ENCODE measurements at places on chromosomes 4 and X. TPM values are rescaled to one million over a fixed set of nuclear protein-coding genes. Genes with fewer than 3 reads are reported as not detected.

- DNase-seq: no peak
These were observed 139.2 kb upstream of the RBPJ start for GRCh38 chr4:26181616-26182015.

Gene CLGN
- polyA plus RNA-seq: 2.7 TPM

DNA sequence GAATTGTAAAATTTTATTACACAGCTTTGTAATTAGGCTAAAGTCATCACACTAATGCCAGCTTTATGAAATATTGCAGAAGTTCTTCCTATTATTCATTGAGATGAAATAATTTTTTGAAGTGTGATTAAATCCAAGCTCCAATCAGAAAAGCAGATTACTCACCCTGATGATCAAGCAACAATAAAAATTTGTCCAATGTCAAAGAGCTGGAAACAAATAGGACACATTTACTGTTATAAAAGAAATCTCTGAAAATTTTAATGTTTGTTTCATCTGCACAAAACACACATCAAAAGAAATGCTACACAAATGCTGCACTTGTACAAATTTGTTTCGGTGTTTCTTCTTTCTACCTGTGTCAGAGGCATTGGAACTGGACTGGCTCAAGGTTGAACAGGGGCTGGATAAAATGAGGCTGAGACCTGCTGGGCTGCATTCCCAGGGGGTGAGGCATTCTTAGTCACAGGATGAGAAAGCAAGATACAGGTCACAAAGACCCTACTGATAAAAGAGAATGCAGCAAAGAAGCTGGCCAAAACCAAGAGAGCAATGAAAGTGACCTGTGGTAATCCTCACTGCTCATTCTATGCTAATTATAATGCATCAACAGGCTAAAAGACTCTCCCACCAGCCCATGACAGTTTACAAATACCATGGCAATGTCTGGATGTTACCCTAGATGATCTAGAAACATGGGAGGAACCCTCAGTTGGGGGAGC is 78.3 kb downstream of the GASK1B start:
- DNase-seq: peak; percentile 3

Gene CHM
- 14.7 TPM for polyA plus RNA-seq

DNA sequence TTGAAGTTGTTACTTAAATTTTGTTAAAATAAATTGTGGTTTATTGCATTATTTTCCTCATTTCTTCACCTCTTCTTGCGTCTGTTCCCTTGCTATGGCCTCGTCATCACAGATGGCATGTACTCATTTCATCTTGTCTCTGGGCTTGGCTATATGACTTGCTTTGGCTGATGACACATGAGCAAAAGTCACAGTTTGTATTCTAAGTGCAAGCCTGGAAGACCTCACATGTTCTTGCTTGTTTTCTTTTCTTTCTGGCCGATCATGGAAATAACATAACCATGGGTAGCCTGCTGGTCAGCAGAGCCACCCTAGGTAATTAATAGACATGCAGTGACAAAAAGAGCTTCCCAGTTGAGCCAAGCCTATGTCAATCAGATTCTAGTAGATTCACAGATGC is 527.9 kb downstream of the SPRY1 start:
- DNase-seq: no peak

GRCh38 chrX:133033010-133033409 is 63.9 kb downstream of the USP26 start:
- DNase-seq: no peak

- peak; percentile 52 for DNase-seq
These were observed 10.6 kb upstream of the PYURF start for GRCh38 chr4:88533937-88534750.

DNA sequence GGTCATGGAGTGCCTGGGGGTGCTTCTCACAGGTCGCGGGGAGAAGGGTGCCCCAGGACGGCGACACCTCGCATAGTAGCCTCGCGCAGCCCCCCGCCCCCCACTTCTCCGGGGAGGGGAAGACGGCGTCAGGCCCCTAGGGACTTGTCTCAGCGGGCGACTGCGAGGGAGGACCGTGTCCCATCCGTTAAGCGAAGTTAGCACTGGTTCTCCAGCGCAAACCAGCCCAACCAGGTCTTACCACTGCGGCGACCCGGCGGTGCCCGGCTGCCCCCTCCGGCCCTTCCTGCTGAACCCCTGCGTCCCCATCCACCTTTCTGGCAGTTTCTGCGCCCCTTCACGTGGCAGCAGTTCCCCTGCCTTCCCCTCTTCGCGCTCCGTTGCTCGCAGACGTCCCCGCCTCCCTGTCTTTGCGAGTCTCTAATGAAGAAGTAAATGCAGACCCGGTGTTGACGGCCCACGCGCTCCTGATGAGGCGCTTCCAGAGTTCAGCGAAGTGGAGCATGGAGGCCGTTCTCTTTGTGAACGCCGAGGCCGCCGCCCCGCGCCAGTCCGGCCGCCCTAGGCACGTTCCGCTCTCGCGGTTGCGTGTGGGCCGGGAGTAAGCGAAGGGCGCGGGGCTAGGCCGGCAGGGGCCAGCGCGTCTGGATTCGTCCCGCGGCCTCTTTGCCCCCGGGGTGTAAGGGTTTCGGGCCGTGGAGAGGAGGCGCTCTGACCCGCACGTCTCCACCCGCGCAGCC is 3.0 kb downstream of the SLIT2 start:
- DNase-seq: no peak

- no peak for DNase-seq
These were observed 24.4 kb downstream of the TXK start for GRCh38 chr4:48109413-48110263.

DNA sequence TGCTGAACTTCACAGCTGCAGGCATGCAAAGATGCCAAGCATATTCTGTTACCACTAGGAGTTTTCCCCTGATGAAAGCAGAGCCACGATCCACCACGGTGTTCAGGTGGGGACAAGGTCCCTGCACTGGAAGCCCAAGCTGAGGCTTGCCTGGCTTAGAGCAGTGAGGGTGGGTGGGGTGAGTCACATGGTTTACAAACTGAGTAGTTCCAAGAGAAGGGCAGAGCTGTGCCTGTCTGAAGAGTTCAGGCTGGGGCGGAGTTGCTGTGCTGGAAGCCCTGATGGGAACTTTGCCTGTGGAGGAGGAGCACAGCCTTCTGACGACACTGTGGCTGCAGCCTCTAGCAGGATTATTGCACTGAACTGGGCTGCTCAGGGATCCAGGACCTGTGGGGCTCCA is 45.5 kb downstream of the FAM9B start:
- peak; percentile 13 for DNase-seq

DNA sequence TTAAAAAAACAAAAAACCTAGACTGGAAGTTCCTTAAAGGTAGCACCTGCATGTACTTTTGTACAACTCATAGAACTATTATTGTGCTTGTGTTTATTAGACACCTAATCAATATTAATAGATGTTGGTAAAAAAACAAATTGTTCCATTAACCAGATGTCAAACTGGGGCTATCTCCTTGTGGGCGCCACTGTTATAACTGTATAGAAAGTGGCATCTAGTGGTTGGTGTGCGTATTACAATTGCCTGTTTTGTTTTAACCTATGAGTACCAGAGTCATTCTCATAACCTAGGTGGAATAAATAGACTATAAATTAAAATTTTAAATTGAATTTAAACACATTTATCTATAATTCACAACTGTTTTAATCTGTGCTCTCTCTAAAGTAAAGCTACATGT is 97.4 kb downstream of the COL4A5 start:
- DNase-seq: no peak

- no peak for DNase-seq
These were observed 21.8 kb upstream of the TADA2B start for GRCh38 chr4:7021355-7021754.

DNA sequence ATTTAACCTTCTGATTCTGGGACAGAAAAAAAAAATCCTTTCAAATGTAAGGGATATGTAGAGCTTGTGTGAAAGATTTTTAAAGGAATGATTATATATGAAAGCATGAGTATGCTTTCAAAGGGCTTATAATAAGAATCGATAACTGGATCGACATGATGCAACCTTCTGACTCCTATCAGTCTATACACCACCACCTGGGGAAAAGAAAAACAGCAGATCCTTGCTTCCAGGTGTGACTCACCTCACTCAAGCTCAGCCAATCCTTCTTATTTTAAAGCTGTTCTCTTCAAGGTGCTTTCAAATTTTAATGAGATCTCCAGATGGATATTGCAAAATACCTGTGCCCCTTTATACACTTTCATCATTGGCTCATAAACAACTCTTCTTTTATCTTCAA is 102.1 kb upstream of the EDNRA start:
- no peak for DNase-seq

Gene GAGE12H
- not detected for polyA plus RNA-seq

GRCh38 chr4:48858130-48858529 is 27.2 kb downstream of the OCIAD1 start:
- DNase-seq: no peak

GRCh38 chrX:94365736-94366135 is 691.7 kb downstream of the FAM133A start:
- DNase-seq: no peak

GRCh38 chrX:137290011-137290410 is 256.2 kb upstream of the GPR101 start:
- no peak for DNase-seq
